ENCODE measurements at places on chromosomes 5 and 9. TPM values are rescaled to one million over a fixed set of nuclear protein-coding genes. Genes with fewer than 3 reads are reported as not detected.

GRCh38 chr5:95709967-95710650 is 21.0 kb upstream of the RHOBTB3 start:
- H3K27ac ChIP-seq: no peak overlapping the region
- no peak overlapping the region for H3K4me3 ChIP-seq
- H3K36me3 ChIP-seq: peaks cover 4% of the 10 kb centered on the region
- H3K4me1 ChIP-seq: peaks cover 12% of the 10 kb centered on the region
- H3K27me3 ChIP-seq: no peaks in the 10 kb centered on the region

DNA sequence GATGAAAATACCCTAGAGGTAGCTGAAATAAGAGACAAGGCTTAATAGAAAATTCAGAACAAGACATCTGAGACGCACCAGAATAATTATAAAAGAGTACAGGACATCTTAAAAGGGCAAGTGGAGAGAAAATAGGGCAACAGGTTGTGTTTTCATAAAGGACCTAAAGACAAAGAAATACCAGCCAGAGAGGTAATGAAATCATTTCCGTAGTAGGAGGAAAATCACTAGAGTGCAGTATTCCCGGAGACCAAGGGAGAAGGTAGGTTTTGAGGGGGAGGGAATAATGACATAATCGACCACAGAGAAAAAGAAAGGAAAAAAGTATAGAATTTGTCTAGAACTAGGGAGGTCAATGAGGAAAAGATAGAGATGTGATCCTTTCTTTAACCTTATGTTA is 26.2 kb upstream of the CTNNAL1 start:
- DNase-seq: no peak
- no peak overlapping the region for H3K27ac ChIP-seq
- H3K36me3 ChIP-seq: peaks cover 23% of the 10 kb centered on the region
- no peak overlapping the region for H3K4me3 ChIP-seq

DNA sequence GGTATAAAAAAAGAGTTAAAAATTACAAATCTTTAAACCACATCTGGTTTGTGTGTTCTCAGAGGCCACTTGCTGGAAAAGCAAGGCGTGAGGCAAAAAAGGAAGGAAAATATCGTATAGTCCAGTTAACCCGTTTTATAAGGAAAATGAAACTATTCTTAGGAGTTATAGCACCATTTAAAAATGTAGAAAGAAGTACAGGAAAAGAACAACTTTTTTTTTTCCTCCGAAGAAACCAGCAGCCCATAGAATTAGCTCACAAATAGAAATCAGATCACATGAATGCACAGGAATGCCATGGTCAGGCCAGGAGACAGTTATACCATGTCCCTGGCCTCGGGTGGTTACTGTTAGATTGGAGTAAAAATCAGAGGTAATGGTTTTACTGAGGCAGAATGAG is 241.6 kb downstream of the FBXL7 start:
- H3K27ac ChIP-seq: no peak overlapping the region
- H3K4me1 ChIP-seq: no peaks in the 10 kb centered on the region
- peaks cover 7% of the 10 kb centered on the region for H3K36me3 ChIP-seq
- H3K4me3 ChIP-seq: no peak overlapping the region
- no peak for DNase-seq
- H3K27me3 ChIP-seq: no peaks in the 10 kb centered on the region

- DNase-seq: no peak
- H3K4me3 ChIP-seq: no peak overlapping the region
- peaks cover 12% of the 10 kb centered on the region for H3K27me3 ChIP-seq
- no peaks in the 10 kb centered on the region for H3K4me1 ChIP-seq
- no peaks in the 10 kb centered on the region for H3K36me3 ChIP-seq
Observed at GRCh38 chr9:121261107-121261460, 6.9 kb upstream of the GSN start.

- no peak overlapping the region for H3K4me3 ChIP-seq
- no peak overlapping the region for H3K27ac ChIP-seq
- no peaks in the 10 kb centered on the region for H3K36me3 ChIP-seq
- peaks cover 2% of the 10 kb centered on the region for H3K4me1 ChIP-seq
Observed at GRCh38 chr5:127331890-127332649, 41.5 kb downstream of the MEGF10 start.

GRCh38 chr9:104745852-104746251 is 1.6 kb upstream of the NIPSNAP3A start:
- no peak overlapping the region for H3K4me3 ChIP-seq
- peaks cover 23% of the 10 kb centered on the region for H3K4me1 ChIP-seq
- no peak for DNase-seq
- no peak overlapping the region for H3K27ac ChIP-seq
- no peaks in the 10 kb centered on the region for H3K36me3 ChIP-seq
- no peaks in the 10 kb centered on the region for H3K27me3 ChIP-seq

GRCh38 chr9:82513242-82513751 is 524.7 kb downstream of the SPATA31D1 start:
- no peaks in the 10 kb centered on the region for H3K27me3 ChIP-seq
- no peaks in the 10 kb centered on the region for H3K4me1 ChIP-seq
- no peak overlapping the region for H3K27ac ChIP-seq
- no peaks in the 10 kb centered on the region for H3K36me3 ChIP-seq
- no peak for DNase-seq
- H3K4me3 ChIP-seq: no peak overlapping the region

DNA sequence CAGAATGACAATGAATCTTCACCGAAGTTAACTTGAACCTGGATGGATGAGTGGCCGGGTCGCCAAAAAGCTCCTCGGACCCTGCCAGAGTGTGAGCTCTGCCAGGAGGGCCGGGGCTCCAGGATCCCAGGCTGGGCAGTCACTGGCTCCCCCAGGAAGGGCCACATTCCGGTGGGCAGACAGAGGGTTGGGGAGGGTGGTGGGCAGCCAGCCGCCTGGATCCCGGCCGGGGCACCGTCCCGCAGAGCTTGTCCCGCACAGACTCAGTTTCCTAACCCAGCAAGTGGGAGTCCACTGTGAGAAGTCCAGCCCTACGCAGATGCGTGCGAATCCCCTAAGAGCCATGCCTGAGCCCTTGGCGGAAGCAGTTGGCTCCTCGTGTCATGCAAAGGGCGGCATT is 10.3 kb upstream of the NOTCH1 start:
- H3K4me3 ChIP-seq: no peak overlapping the region
- H3K27ac ChIP-seq: no peak overlapping the region
- H3K36me3 ChIP-seq: no peaks in the 10 kb centered on the region
- no peak for DNase-seq

The STING1 gene
- 138 TPM for total RNA-seq

The KIF4B gene
- not detected for total RNA-seq

Data from natural killer cell treated with Interleukin-12 subunit alpha and Interleukin-12 subunit beta and Interleukin-15 and Interleukin-18, amount 100 ng/mL, for 72 hours (primary cell).